ENCODE measurements at places on chromosomes 6 and 20.

DNA sequence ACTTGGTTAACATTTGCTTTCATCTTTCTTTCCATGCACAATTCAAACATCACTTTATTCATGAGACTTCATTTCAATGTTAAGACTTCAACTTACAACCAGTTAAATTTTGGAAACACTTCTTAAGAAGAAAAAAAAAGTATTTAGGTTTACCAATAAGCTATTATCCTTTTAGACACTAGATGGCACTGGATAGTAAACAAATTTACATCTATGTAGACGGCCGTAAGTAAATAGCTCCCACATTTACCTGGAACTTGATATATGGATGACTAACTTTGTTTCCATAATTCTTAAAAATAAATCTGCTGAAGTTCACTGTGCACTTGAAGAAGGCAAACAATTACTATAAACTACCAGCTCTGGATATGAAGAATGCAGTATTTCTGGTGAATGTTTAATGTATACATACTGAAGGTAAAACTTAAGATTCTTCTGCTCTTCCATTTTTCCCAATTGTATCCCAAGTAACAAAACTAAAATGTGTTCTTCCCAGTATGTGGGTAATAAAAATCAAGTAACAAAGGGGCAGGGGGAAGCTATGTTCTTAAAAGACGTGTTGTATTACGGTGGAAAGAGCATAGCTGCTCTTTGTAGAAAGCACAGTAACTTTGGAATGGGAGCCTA lies 130.6 kb upstream of the C6orf118 start:
- H3K36me3 ChIP-seq, result no peaks in the 10 kb centered on the region
- no peak overlapping the region for H3K27ac ChIP-seq
- H3K4me3 ChIP-seq, result no peak overlapping the region
- no peaks in the 10 kb centered on the region for H3K4me1 ChIP-seq

GRCh38 chr6:49888742-49889431 lies 22.6 kb upstream of the CRISP1 start:
- no peak for DNase-seq
- no peaks in the 10 kb centered on the region for H3K27me3 ChIP-seq
- H3K27ac ChIP-seq, result no peak overlapping the region

GRCh38 chr20:32773855-32774254 lies 11.7 kb downstream of the DNMT3B start:
- H3K4me3 ChIP-seq, result no peak overlapping the region
- no peak for DNase-seq
- no peaks in the 10 kb centered on the region for H3K27me3 ChIP-seq

- H3K27me3 ChIP-seq, result no peaks in the 10 kb centered on the region
- no peak for DNase-seq
- peaks cover 1% of the 10 kb centered on the region for H3K4me1 ChIP-seq
- no peak overlapping the region for H3K4me3 ChIP-seq
- no peaks in the 10 kb centered on the region for H3K36me3 ChIP-seq
Observed at GRCh38 chr6:45917439-45917838, 98.2 kb downstream of the CLIC5 start.

GRCh38 chr6:15305496-15305895 lies 59.6 kb downstream of the JARID2 start:
- no peak overlapping the region for H3K27ac ChIP-seq
- H3K4me1 ChIP-seq, result peaks cover 30% of the 10 kb centered on the region
- no peak overlapping the region for H3K4me3 ChIP-seq
- no peaks in the 10 kb centered on the region for H3K27me3 ChIP-seq

DNA sequence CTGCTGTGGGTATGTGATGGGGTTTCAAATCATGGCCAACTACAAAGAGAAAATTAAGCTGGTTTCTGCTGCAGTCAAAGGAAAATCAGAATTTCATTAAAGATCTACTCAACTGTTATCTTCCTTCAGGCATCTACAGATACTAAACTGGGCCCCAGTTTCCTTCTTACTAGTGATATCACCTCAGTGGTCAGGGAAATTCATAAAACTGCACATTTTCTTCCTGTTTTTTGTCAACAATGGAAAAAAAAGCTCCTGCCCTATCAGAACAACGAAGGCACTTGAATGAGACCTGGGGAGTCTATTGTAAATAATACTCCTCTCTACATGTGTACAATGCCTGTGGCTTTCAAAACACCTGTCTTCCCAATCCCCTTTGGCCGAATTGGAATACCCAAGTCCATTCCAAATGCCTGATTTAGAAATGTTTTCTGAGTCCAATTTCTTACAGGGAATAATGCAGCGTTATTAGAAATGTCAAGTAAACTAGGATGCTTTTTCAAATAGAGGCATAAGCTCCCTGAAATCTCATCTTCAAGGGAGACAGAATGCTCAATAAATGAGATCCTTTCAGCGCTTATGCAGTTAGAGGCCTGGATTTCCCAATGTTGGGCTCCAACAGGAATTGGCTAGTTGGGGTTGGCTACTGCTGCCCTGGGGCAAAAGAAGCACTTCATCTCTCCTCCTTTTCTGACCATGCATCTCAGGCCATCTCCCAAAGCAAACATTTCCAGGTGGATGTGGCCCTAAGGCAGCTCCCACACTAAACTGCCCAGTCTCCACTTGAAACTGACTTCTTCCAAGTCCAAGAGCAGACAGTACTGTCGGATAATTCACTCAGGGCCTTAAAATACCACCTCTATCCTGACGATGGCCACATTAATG lies 143.3 kb downstream of the NFATC2 start:
- H3K27ac ChIP-seq, result no peak overlapping the region
- no peaks in the 10 kb centered on the region for H3K36me3 ChIP-seq
- no peak for DNase-seq
- H3K4me1 ChIP-seq, result no peaks in the 10 kb centered on the region

- no peak overlapping the region for H3K4me3 ChIP-seq
- no peak overlapping the region for H3K27ac ChIP-seq
- H3K36me3 ChIP-seq, result no peaks in the 10 kb centered on the region
- no peaks in the 10 kb centered on the region for H3K4me1 ChIP-seq
Observed at GRCh38 chr6:146781836-146782235, 183.1 kb downstream of the ADGB start.

DNA sequence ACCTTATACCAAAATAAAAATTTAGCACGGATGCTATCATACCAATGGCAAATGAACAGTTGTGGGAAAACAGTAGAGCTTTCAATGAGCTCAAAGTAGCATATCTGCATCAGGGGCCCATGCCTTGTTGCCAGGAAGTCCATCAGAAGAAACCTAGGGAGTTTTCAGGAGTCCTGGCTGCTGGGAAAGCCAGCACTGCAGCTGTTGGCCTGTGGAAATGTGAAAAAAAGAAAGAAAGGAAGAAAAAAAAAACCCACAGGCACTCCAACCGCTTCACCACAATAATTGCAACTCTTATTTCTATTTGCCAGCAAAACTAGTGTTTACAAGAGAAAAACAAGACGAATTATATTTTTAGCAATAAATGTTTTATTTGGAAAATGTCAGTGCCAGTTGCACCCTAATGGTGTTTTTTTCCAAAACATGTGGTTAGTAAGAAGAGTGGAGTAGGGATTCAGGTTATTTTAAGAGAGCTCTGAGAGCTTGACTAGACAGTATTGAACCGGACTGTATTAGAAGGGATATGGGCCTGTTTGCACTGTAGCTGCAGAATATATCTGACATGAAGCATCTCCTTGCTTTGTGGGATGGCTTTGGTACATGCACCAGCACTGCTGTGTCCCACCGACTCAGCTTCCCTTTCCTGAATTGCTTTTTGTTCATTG lies 137.3 kb downstream of the CCDC170 start:
- no peak for DNase-seq
- no peaks in the 10 kb centered on the region for H3K36me3 ChIP-seq
- no peak overlapping the region for H3K27ac ChIP-seq

DNA sequence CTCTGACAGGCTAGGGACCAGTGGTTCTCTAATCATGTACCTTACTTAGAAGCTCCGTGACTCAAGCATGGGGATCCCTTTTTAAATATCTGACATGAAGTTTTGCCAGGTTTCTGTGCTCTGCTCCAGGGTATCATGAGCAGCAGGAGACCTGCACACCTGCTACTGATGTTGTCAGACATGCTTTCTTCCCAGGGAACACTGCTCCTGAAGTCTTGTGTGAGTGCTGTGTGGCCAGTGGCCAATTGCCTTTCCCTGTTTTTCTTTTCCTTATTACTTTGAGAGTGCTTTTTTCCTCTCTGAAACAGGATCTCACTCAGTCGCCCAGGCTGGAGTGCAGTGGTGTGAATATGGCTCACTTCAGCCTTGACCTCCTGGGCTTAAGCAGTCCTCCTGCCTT lies 26.4 kb downstream of the SLX4IP start:
- no peak overlapping the region for H3K4me3 ChIP-seq
- no peak for DNase-seq
- no peaks in the 10 kb centered on the region for H3K4me1 ChIP-seq
- no peak overlapping the region for H3K27ac ChIP-seq

- H3K4me1 ChIP-seq, result no peaks in the 10 kb centered on the region
- no peaks in the 10 kb centered on the region for H3K27me3 ChIP-seq
- no peaks in the 10 kb centered on the region for H3K36me3 ChIP-seq
- no peak overlapping the region for H3K4me3 ChIP-seq
Observed at GRCh38 chr6:112600168-112600567, 253.0 kb downstream of the RFPL4B start.

DNA sequence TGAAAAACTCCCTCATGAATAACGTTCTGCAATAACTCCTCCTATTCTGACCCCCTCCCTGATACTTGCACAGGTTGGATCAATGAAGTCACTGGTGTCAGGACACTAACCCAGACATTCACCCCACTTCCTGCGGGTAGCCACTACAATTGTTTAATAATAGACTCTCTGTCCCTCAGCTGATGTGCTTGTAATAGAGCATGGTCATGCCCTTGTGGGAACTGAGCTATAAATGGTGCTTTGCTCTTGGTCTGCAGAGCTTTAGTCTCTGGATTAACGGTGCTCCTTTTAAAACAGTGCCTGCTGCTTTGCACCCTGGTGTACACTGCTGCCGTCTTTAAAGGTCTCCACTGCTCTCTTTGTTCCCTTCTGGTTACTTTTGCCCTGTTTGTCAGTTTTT lies 127.3 kb downstream of the BACH2 start:
- no peaks in the 10 kb centered on the region for H3K36me3 ChIP-seq
- no peak for DNase-seq
- no peak overlapping the region for H3K27ac ChIP-seq
- no peaks in the 10 kb centered on the region for H3K27me3 ChIP-seq

Measured in MCF 10A (cell line).